Stimulated activated CD8-positive, alpha-beta memory T cell treated with anti-CD3 and anti-CD28 coated beads, Interleukin-7, amount 100 ng/mL, for 48 hours (primary cell): ENCODE measurements at places on chromosomes 5 and 9.

GRCh38 chr9:18129809-18130334 is 344.1 kb upstream of the ADAMTSL1 start:
- DNase-seq = no peak

DNA sequence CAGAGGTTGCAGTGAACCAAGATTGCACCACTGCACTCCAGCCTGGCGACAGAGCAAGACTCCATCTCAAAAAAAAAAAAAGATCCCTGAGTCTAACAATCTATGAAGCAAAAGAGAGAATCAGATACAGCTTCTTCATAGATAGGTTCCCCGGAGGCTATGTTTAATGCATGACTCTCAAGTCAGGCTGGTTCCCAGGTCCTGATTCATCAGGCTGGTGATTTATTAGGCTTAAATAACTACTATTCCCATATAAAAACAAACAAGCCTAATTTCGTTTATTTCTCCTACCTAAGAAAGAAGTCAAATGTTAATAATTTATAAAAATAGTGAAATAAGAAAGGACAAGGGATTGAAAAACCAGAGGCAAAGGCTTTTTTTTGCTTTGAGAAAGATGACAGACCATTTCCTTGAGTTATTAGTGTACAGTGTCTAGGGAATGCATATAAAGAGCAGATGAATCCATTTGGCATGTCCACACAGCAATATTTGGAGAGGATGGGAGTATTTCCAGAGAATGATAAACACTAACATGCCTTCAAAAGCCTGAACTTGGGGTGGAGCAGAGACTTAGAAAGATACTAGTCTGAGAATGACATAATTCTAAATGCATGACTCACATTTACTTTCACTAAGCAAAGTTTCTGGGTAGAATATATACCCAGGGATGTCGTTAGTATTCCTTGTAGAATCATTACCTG is 115.3 kb downstream of the NREP start:
- no peak for DNase-seq

- DNase-seq = no peak
Observed at GRCh38 chr5:167332309-167332708, 959.1 kb upstream of the WWC1 start.

DNA sequence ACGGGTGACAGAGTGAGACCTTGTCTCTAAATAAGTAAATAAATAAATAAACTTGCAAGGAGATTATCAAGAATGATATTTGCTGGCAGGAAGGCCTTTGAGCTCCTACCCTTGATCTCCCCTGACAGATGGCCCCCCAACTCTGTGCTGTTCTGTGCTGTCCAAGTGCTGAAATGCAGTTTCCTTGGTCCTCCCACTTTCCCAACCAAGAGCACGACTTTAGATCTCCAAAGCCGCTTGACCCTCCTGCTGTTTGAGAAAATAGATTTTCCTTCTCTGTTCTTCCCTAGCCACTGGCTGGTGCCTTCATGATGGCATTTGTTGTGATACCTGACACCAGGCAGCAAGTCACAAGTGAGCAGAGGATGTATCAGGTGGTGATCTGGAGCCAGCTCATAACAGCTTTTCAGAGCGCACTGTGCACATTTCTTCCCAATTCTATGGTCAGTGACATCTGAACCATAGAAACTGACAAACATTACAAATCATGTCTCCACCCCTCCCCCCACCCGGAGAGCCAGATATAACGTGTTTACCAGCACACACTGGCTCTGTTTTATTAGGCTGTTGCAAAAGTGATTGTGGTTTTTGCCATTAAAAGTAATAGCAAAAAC is 80.0 kb upstream of the PUM3 start:
- DNase-seq = no peak

- DNase-seq = no peak
Observed at GRCh38 chr9:105329719-105330062, 85.2 kb downstream of the SLC44A1 start.

DNA sequence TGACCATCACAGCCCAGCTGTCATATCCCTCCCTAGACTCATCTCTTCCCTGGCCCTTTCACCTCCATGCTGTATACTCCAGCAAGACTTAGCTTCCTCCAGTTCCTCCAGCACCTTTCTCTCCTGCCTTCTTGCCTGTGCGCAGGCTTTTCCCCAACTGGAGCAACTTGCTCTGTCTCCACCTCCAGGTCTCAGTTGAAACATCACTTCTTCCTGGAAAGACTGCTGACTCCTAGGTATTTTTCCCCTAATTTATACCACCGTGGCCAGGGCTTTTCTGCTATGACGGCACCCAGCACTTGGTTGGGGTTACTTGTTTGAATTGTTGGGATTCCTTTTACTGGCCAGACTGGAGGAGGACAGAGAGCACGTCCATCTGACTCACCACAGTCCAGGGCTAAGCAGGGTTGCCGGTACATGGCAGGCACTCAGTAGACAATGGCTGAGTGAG is 67.5 kb downstream of the KCNIP1 start:
- no peak for DNase-seq

GRCh38 chr9:116337015-116337414 is 183.4 kb downstream of the PAPPA start:
- DNase-seq = no peak

DNA sequence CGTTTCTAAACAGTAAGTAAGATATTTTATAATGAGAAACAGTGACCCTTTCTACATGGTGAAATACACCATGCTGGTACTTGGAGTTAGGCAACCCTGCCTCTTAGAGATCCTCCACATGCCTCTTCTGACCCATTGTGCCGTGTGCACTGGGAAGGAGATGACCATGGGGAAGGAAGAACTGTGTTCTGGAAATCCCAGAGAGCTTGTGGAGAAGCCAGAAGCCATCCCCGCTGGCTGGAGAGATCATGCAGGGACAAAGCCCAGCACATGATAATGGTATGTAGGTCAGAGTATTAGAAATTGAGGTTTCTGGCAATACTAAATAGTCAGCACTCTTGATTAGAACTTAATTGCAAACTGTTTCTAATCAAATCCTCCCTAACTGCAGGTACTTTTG is 307.3 kb downstream of the FBXL7 start:
- DNase-seq = no peak

- DNase-seq = no peak
Observed at GRCh38 chr5:31186672-31187267, 6.7 kb upstream of the CDH6 start.

DNA sequence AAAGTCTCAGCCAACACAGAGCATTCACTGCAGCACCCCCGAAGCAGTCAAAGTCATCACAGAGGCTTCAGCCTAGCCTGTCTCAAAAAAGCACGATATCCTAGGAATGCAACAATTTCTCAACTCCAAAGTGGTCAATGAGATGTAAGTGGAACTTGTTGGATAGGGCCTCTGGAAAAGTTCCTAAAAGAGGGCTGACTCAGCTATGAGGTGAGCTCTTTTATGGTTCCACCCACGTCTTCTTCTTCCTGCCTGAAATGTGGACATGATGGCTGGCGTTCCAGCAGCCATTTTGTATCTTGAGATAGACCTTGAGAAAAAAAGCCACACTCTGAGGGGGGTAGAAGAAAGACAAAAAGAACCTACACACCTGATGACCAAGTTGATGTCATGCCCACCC is 32.5 kb upstream of the TRIO start:
- no peak for DNase-seq

GRCh38 chr9:70478963-70479641 is 64.6 kb upstream of the KLF9 start:
- DNase-seq = no peak

- no peak for DNase-seq
Observed at GRCh38 chr5:147972076-147972840, 65.9 kb upstream of the C5orf46 start.

DNA sequence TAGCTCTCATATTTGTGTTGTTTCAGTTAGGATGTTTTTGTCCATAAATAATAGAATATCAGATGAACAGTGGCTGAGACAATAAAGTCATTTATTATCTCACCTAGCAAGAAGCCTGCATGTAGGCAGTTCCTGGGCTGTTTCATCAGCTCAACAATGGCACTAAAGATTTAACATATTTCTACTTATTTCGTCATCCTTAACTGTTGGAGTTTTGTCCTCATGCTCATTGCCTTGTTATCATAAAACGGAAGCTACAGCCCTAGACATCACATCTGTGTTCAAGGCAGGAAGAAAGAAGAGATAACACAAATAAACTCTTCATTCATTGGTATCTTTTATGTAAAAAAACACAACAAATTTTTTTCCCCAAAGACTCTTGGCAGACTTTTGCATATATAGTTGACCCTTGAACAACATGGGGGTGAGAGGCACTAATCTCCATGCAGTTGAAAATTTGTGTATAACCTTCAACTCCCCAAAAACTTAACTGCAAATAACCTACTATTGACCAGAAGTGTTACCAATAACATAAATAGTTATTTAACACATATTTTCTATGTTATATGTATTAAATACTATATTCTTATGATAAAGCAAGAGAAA is 277.2 kb upstream of the ADRA1B start:
- no peak for DNase-seq

DNA sequence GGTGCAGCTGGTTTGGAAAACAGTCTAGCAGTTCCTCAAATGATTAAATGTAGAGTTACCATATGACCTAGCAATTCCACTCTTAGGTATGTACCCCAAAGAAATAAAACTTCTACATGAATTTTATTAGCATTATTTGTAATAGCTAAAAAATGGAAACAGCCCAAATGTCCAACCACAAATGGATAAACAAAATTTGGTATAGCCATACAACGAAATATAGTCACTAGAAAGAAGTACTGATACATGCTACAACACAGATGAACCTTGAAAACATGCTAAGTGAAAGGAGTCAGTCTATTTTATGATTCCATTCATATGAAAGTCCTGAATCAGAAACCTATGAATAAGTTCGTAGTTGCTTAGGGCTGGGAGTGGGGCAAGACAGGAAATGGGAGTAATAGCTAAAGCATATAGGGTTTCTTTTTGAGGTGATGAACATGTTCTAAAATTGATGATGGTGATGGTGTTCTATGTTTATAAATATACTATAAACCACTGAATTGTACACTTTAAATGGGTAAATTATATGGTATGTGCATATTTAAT is 6.3 kb downstream of the GDF9 start:
- no peak for DNase-seq

GRCh38 chr9:25129537-25129936 is 548.7 kb downstream of the TUSC1 start:
- DNase-seq = no peak

GRCh38 chr5:142886211-142886610 is 116.0 kb downstream of the ARHGAP26 start:
- no peak for DNase-seq

DNA sequence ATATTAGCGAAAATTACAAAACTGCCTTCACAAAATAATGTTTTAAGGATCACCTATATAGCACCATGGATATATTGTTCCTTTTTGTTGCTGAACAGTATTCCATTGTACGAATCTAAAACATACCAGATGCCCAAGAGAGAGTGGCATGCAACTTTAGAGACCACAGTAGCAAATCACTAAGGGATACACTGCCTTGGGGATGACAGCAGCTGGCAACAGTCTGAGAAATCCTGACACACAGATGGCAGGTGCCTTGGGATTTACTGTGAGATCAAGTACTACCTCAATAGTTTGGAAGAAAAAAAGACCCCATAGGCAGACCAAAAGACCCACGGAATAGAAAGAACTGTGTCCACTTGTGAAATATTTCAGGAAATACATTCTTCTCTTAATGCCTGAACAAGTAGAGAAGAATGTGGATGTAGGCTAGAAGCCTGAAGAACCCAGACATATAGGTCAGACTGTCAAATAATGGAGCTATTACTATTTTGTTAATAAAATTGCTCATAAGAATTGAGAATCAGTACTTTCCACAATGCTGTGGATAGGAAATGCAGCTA is 53.4 kb downstream of the PLPP1 start:
- DNase-seq = no peak

DNA sequence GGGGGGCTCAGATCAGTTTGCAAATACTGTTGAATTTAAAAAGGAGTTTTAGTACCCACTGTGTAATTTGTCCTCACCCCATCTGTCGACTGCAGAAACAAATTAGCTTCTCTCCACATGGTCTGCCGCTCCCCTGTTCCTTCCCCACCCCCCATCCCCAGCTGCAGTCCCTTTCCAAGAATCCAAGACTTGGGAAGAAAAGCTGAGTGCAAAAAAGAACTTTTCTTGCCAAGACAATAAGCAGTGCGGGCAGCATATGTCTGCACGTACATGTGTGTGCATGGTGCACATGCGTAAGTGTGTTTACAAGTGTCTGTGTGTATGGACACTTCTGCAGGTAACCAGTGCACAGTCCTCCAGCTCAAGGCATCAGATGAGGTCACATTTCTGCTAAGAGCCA is 125.7 kb upstream of the SMIM23 start:
- DNase-seq = no peak

- no peak for DNase-seq
Observed at GRCh38 chr9:121313458-121314152, 45.6 kb downstream of the GSN start.

DNA sequence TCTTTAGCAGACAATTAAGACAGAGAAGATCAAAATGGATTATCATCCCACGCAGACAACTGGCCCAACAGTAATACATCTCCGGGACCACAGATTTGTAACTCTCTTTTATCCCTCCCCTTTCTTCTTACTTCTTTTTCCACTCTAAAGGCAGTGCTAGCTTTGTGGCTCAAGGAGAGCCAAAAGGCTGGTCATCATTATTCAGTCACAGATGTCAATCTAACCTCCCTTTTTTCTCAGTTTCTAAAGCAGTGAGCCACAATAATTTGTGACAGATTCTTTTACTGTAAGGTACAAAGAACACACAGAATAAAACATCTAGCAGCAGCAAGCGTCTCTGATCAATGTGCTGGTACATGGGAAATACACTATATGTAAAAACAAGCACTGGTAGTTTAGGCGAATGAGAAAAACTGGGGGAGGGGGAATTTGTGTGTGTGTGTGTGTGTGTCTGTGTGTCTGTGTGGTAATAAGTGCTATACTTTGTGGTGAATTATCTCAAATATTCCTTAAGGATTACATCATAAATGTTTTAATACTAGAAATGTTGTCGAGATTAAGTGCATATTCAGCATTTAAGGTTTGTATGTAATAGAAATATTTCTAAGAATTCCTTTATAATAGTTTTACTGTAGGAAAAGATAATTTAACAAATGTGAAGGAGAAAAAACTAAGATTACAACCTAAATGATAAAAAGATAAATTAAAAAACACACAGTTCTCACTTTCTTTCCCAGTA is 140.2 kb downstream of the DENND1A start:
- DNase-seq = no peak

DNA sequence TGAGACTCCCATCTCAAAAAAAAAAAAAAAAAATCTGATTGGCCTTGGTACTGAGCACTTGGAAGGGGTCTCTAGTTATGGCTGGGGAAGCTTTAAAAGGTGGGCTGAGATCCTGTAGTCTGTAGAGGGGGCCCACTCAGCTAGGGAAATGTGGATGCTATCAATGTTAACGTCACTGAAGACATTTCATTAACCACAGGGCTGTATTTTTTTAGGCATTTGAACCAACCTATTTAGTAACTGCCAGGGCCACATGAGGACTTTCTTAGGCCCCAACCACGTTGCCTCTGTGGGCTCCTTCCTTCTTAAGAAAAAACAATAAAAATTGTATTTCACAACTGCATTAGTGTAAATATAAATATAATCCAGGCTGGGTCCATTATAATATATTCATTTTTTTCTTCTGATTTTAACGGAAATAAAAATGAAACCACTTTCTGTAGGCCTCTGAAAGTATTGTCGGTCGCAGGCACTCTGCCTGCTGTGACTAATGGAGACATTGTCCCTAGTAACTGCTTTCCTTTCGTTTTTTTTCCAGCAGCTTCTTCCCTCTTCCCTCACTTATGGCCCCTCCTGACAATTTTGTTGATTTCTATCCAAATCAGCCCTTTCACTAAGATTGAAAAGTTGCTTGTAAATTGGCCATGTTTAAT is 71.6 kb downstream of the GCNT1 start:
- DNase-seq = no peak
